HT-29 (cell line): ENCODE measurements at places on chromosomes 7 and 10. TPM values are rescaled to one million over a fixed set of nuclear protein-coding genes. Genes with fewer than 3 reads are reported as not detected.

HECW1 gene
- not detected in 2 replicates for total RNA-seq

OR9A2 gene
- total RNA-seq: 0.29 TPM in 1 of 2 replicates, not detected in the other

C10orf62 gene
- total RNA-seq: not detected in 2 replicates

GRID1 gene
- total RNA-seq: not detected in 2 replicates

AGFG2 gene
- 29.8 and 30.4 TPM in 2 replicates for total RNA-seq

CPSF4 gene
- 101 and 112 TPM in 2 replicates for total RNA-seq

CPVL gene
- 1.8 and 5.3 TPM in 2 replicates for total RNA-seq

- DNase-seq: no peak
Measured at GRCh38 chr7:113677811-113678210, 241.0 kb downstream of the PPP1R3A start.

- DNase-seq: no peak
Measured at GRCh38 chr10:102384053-102384452, 11.5 kb upstream of the NFKB2 start.

DNA sequence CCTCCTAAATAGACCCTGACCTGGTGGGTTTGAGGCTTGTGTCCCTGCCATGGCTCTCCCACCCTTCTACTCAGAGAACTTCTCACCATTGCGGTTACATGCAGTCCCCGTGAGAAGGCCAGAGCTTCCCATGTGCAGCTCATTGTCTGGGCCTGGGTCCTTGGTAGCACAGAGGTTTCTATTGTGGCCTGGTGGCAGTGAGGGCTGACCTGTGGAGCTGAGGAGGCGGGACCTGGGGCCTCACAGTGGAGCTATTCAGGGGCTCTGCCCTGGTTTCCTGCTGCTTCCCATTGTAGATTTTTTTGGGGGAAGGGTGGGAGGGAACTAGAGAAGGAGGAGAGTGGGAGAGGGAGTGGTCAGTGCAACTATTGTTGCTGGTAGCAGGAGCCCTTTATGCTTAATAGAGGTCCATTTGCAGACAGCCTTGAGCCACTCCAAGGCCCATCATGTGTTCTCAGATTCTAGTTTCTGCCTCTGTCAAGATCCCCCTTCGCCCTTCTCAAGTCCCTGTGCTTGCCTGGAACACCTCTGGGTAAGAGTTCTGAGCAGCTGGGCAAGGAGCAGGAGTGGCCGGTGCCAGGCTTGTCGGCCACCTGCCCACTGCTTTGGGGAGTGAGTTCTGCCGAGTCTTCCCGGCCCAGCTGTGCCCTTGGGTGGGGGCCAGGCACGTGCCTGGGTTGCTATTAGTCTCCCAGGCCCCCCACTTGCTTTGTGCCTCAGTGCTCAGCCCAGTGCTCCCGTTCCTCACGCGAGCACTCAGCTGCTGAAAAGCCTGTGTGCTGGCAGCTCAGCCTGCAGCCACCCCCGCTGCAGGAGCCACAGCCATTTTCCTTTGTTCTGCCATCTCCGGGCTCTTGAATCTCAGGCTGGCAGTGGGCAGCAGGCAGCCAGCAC lies 10.7 kb downstream of the TSPAN14 start:
- DNase-seq: no peak

DNA sequence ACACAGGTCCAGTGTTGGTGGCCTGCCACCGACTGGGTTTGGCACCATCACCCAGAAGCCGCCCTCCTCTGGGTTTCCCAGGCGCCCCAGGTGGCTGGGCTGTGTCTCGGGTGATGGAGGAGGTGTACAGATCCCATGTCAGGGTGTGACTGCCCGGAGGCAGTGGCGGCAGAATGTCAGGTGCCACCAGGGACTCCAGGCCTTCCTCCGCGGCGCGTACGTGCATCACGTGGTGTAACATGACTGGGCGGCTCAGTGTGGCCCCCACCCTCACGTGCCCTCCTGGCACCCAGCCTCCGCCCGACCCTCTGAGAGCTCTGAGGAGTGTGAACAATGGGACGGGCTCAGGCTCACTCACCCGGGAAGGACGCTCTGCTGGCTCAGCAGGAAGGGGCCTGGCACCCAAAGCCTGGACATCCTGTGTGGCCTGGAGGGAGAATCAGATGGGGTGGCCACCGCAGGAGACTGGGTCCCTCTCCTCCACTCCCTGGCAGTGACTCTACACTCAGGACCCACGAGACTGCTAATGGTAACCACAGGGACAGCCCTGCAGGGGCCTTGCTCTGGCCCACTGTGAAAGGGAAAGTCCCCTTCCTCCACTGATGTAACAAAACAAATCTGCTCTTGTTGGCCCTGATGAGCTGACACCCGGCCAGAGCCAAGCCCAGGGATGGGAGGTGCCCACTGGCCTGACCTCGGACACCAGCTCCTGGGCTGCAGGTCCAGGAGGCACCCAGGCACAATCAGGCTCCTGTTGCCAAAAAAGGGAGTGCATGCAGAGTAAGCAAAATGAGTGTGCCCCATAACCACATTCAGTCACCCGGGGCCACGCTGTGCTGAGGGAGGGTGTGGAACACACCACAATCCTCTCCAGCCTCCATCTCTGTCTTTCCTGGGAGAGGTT lies 164.8 kb downstream of the PRKAG2 start:
- DNase-seq: no peak

- no peak for DNase-seq
Measured at GRCh38 chr10:64535131-64535867, 1014.1 kb downstream of the REEP3 start.

- DNase-seq: no peak
Measured at GRCh38 chr7:127760436-127761031, 108.5 kb downstream of the SND1 start.

DNA sequence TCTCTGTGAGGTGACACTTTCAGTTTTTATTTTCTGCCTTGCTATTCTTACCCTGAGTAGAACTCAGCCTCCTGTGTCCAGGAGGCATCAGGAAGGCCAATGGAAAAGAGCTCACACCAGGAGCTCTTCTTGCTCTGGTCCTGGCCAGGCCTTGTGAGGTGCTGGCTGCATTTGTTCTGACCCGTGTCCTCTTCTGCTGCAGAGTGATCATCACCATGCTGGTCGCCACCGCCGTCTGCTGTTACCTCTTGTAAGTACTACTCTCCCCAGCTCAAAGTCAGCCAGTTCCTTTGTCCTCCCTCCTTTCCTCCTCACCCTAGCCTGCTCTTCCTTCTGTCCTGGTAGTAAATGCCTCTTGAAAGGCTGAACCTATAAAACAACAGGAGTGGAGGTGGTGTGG lies 1.6 kb downstream of the ATP6V0E2 start:
- DNase-seq: no peak

DNA sequence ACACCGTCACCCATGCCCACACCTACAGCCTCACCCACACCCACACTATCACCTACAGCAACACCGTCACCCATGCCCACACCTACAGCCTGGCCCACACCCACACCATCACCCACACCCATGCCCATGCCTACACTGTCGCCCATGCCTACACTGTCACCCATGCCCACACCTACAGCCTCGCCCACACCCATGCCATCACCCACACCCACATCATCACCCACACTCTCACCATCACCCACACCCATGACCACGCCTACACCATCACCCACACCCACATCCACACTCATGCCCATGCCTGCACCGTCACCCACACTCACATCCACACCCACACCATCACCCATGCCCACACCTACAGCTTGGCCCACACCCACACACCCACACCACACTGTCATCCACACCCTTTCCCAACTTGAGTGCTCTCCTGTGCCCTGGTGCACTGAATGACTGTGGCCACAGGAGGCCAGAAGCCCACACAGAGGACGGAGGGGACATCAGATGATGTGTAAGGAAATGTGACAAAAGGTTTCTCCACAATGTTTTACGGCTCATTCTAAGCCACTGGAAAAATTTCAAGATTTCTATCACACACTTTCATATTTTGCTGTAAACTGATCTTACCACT lies 153.3 kb downstream of the WDR37 start:
- no peak for DNase-seq

GRCh38 chr7:44461387-44461786 lies 29.1 kb downstream of the NUDCD3 start:
- DNase-seq: no peak

GRCh38 chr7:16428672-16429071 lies 7.3 kb upstream of the CRPPA start:
- peak; percentile 75 for DNase-seq

GRCh38 chr7:12949060-12949931 lies 261.9 kb downstream of the ARL4A start:
- no peak for DNase-seq

- peak; percentile 29 for DNase-seq
Measured at GRCh38 chr10:125344573-125345171, 184.3 kb upstream of the CTBP2 start.

GRCh38 chr7:3949242-3949640 lies 648.2 kb downstream of the SDK1 start:
- DNase-seq: no peak

GRCh38 chr7:133434246-133434865 lies 181.5 kb downstream of the EXOC4 start:
- peak; percentile 39 for DNase-seq

DNA sequence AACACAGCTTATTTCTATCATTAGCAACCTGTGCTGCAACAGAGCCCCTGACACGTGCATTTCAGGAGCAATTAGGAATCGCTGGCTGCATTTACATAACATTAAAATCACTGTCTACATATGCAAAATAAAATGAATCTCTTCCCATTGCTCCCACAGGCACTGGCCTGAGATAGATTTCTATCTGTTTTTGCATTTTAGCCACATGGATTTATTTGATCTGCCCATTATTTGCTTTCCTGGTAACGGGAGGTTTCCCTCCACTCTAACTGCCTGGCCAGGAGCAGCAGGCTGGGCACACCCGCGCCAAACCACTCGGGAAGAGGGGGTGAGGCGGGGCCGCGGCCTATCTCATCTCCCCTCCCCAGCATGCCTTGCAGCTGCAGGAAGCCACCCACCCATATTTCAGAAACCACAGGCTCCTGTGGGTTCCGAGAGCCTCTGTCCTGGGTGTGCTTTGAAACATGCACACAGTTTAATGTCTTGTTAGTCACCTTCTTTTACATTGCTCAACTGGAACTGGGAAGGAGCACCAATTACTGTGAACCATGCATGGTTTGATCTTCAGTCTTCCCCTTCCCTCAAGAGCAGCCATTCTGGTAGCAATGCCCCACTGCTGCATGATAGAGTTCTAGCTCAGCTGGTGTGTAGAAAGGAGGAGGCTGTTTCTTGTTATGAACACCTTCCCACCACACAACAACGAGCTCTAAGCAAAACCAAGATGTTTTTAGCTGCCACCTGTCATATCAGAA lies 37.7 kb upstream of the IKZF1 start:
- DNase-seq: no peak

DNA sequence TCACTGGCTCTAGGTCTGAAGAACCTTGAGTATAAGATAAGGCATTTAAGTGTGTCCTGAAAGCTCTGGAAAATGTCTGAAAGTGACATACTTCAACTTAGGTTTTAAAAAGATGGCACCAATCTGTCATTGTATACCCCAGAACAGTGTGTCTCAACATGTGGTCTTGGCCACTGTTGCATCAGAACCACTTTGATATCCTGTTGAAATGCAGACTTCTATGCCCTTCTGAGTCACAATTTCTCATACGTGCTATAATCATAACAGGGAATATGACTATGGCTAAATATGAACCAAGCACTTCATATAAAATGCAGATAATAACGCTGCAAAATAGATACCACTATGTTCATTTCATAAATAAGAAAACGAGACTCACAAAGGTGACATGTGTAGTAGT lies 38.0 kb upstream of the GPAM start:
- no peak for DNase-seq

DNA sequence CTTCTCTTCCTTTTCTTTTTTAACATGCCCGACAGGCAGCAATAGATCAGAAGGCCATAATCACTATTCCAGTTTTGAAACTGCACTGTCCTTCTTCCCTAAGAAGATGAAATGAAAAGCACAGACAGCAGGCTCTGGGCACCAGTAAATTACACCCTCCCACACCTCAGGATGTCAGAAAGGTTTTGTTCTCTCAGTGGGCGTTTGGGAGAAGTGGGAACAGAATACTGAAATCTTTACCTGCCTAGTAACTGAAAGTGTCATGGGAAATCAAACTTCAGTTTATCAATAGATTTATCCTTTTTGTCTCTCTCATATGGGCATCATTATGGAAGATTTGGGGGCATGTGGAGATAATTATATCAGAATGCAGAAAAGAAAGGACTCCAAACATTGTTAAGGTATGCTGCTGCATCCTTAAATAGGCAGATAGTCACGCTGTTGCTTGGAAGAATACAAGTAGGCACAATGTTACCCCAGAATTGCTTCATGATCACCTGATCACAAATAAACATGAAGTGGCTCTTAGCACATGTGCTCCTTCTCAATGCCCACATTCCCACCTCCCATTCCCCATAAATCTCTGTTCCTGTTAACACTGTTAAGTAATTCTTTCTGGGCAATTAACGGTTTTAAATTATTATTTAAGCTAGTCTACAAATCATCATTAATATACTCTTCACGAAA lies 113.3 kb downstream of the DOCK4 start:
- DNase-seq: no peak

DNA sequence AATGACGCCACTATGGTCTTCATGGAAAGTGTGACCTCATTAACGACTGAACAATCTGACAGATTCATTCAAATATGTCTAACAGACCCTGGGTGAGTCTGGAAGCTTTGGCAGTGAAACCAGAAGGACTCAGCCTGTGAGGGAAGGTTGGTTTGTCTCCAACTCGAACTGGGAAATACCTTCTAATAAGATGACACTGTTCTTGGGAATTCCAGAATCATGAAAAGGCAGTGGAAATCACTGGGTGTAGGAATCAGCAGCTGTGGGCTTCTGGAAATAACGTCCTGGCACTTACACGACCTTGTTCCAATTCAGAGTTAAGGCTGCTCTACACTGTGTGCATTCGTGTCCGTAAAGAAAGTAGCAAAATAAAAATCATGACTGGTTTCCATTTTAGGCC lies 75.1 kb downstream of the DGKI start:
- DNase-seq: no peak

GRCh38 chr10:86962981-86963310 lies 4.5 kb downstream of the SNCG start:
- DNase-seq: no peak

DNA sequence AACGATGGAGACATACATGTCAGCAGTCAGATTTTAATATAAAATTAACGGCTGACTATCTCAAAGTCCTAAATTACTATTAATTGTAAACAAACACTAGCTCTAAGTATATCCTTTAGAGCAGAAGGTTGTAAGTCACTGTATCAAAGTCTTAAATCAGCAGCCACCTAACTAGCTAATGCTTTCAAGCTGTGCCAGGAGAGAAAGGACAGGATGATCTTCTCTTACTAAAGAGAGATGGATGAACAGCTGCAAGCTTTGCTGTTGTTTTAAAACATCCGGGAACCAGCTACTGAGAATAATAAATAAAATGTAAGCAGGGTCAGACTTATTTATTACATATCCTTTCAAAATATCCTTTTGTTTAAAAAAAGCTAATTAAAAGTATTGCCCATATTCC lies 24.0 kb upstream of the ABLIM1 start:
- no peak for DNase-seq

DNA sequence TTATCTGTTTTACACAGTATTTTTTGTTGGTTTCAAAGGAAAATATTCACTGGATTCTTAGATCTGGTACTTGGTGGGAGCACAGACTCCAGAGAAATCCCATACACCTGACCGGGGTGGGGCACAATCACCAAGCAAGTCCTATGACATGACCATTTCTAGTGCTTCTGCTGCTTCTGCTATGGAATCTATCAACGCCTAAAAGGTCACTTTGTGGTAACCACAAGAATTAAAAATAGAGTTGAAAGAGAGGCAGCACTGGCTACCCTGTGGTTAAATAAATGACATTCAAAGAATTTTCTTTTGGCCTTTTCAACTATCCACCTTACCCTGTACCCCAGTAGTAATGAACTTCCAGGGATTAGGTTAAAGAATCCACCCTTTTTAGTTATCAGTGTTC lies 329.9 kb upstream of the VWC2 start:
- no peak for DNase-seq

GRCh38 chr7:159227433-159227832 lies 82.8 kb upstream of the VIPR2 start:
- DNase-seq: peak; percentile 48

- DNase-seq: no peak
Measured at GRCh38 chr10:34396663-34397062, 418.4 kb downstream of the PARD3 start.
